ENCODE measurements at places on chromosomes 3 and 15.
A peak's percentile ranks its signal among the peaks of the same experiment; 100 is the strongest.

- H3K4me1 ChIP-seq = peaks cover 14% of the 10 kb centered on the region
- peak overlapping the region; percentile 17 for H3K27ac ChIP-seq
- peak overlapping the region; percentile 93 for H3K4me3 ChIP-seq
- DNase-seq = peak; percentile 88
- H3K36me3 ChIP-seq = no peaks in the 10 kb centered on the region
Observed at GRCh38 chr3:52237657-52238172, 1.2 kb downstream of the TWF2 start.

DNA sequence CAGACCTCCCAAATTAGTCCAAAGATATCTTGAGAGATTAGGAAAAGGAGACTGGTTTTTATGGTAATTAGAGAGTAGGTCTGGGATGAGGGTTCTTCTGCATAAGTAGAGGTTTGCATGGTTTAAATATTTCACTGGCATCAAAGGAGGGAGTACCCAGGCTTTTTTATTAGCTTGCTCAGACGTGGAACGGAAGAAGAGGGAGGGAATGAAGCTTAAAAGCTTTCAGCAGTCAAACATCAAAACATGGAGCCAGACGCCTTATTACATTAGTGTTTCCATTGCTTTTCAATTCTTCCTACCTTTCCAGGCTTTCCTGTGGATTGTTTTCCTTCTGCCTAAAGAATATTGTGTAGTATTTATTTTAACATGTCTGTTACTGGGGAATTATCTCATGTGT is 342.1 kb upstream of the SOX2 start:
- no peak for DNase-seq
- no peaks in the 10 kb centered on the region for H3K36me3 ChIP-seq
- H3K27ac ChIP-seq = no peak overlapping the region
- H3K27me3 ChIP-seq = no peaks in the 10 kb centered on the region
- H3K4me3 ChIP-seq = no peak overlapping the region
- no peaks in the 10 kb centered on the region for H3K4me1 ChIP-seq

- H3K27me3 ChIP-seq = no peaks in the 10 kb centered on the region
- H3K27ac ChIP-seq = no peak overlapping the region
- DNase-seq = no peak
Observed at GRCh38 chr3:72203613-72204349, 418.8 kb upstream of the PROK2 start.

DNA sequence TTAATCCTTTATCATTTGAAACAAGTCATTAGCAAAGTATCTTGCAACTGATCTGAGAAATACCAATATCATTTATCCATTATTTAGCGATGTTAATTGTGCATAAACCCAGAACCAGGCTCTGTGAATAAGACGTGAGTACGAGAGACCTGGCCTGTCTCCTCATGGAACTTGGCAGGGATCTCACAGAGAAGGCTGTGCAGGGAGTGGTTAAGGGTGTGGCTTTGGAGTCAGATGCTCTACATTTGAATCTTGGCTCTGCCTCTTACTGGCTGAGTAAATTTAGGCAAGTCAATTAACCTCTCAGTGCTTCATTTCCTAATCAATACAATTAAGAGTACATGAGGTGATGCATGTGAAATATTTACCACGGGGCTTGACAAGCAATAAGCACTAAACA is 39.9 kb upstream of the TBL1XR1 start:
- no peaks in the 10 kb centered on the region for H3K36me3 ChIP-seq
- no peak for DNase-seq
- H3K4me3 ChIP-seq = no peak overlapping the region

DNA sequence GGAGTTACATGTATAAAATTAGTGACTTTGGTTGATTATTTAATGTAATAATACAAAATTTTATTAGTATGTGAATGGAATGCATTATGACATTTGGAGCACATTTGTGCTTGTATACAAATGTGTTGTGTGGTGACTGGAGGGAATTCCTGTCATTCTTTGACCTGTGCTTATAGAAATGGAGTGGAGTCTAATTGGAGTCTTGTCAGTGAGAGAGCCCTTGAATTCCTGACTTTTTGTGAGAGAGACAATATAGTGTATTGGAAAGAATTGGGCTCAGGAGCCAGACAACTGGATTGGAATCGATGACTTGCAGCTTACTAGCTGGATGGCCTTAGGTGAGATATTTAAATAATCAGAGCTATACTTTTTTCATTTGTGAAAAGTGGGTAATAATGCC is 9.4 kb downstream of the TCF12 start:
- H3K27ac ChIP-seq = peak overlapping the region; percentile 54
- H3K4me1 ChIP-seq = peaks cover 72% of the 10 kb centered on the region
- no peaks in the 10 kb centered on the region for H3K27me3 ChIP-seq
- DNase-seq = peak; percentile 42

GRCh38 chr15:78930577-78931388 is 14.1 kb downstream of the CTSH start:
- no peaks in the 10 kb centered on the region for H3K27me3 ChIP-seq
- no peaks in the 10 kb centered on the region for H3K36me3 ChIP-seq
- no peak overlapping the region for H3K4me3 ChIP-seq
- no peaks in the 10 kb centered on the region for H3K4me1 ChIP-seq
- no peak overlapping the region for H3K27ac ChIP-seq

GRCh38 chr3:147423798-147424580 is 14.8 kb downstream of the ZIC1 start:
- H3K36me3 ChIP-seq = no peaks in the 10 kb centered on the region
- H3K4me1 ChIP-seq = no peaks in the 10 kb centered on the region
- peaks cover 100% of the 10 kb centered on the region for H3K27me3 ChIP-seq
- H3K4me3 ChIP-seq = no peak overlapping the region
- DNase-seq = no peak

- H3K27me3 ChIP-seq = no peaks in the 10 kb centered on the region
- no peaks in the 10 kb centered on the region for H3K36me3 ChIP-seq
- peaks cover 9% of the 10 kb centered on the region for H3K4me1 ChIP-seq
- DNase-seq = no peak
- H3K4me3 ChIP-seq = no peak overlapping the region
- H3K27ac ChIP-seq = no peak overlapping the region
Observed at GRCh38 chr3:168493412-168494205, 397.9 kb upstream of the GOLIM4 start.

- no peaks in the 10 kb centered on the region for H3K27me3 ChIP-seq
- H3K4me1 ChIP-seq = no peaks in the 10 kb centered on the region
- H3K36me3 ChIP-seq = no peaks in the 10 kb centered on the region
- no peak overlapping the region for H3K27ac ChIP-seq
Observed at GRCh38 chr3:59069838-59070237, 20.0 kb upstream of the CFAP20DC start.

- H3K4me1 ChIP-seq = no peaks in the 10 kb centered on the region
- no peak overlapping the region for H3K4me3 ChIP-seq
- no peaks in the 10 kb centered on the region for H3K27me3 ChIP-seq
- no peak for DNase-seq
Observed at GRCh38 chr3:178806651-178807050, 265.0 kb downstream of the ZMAT3 start.

DNA sequence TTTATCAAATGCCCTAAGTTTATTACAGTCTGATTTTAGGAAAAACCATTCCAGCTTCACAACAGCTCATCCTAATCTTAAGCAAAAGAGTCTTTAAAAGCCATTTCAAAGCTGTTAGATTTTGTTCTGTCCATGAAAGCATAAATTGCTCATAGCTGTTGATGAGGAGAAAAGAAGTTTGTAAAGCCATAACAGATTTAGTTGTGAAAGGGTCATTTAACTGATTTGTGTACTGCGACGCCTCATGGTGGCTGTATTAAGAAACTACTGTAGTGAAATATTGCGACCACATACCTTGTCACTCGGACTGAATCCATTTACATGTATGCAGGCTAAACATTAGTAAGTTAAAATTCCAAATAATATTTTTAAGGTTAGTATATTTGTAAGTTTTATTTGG is 20.9 kb downstream of the BBX start:
- H3K27me3 ChIP-seq = no peaks in the 10 kb centered on the region
- H3K4me1 ChIP-seq = no peaks in the 10 kb centered on the region
- no peaks in the 10 kb centered on the region for H3K36me3 ChIP-seq
- H3K27ac ChIP-seq = no peak overlapping the region
- H3K4me3 ChIP-seq = no peak overlapping the region

GRCh38 chr3:190142041-190142440 is 21.3 kb upstream of the P3H2 start:
- H3K27ac ChIP-seq = no peak overlapping the region
- no peaks in the 10 kb centered on the region for H3K27me3 ChIP-seq
- no peaks in the 10 kb centered on the region for H3K4me1 ChIP-seq
- H3K4me3 ChIP-seq = no peak overlapping the region
- no peak for DNase-seq

- no peak overlapping the region for H3K4me3 ChIP-seq
- H3K4me1 ChIP-seq = peaks cover under 1% of the 10 kb centered on the region
- peaks cover 33% of the 10 kb centered on the region for H3K36me3 ChIP-seq
- H3K27ac ChIP-seq = no peak overlapping the region
- no peak for DNase-seq
Observed at GRCh38 chr3:33544126-33544525, 103.9 kb upstream of the UBP1 start.

DNA sequence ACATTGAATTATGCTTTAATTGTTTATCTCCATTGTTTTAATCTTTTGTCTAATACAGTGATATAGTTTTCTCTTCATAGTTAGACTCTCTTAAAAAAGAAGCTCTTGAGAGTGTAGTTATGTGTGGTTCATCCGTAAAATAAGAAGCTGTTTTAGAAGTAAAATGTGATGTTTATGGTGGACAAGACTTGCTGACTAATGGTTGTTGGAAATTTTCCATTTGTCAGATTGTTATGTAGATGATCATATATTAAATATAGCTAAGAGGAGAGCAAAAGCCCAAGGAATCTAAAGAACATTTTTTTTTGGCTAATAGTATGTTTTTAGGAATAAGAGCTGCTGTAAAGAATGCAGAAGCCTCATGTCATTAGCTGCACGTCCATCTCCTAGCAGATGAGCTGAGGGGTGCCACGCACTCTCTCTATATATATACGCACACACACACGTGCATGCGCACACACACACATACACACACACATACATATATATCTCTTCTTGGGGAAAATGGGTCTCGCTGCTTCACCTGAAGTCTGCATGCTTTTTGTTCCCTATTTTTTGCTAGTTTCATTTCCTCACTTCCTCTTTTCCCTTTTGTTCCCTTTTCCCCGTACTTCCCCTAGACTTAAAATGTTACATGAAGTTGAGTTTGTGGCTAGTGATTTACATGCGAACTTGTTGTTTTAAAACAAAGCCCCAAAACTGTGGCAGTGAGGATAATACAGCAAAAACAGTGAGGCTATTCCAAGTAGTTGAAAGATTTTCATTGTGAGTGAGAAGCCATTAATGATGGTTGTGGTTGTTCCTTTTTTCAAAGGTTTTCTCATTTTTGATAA is 107.8 kb downstream of the MBNL1 start:
- H3K4me1 ChIP-seq = peaks cover 8% of the 10 kb centered on the region
- no peak for DNase-seq
- H3K27ac ChIP-seq = no peak overlapping the region

GRCh38 chr3:13713396-13713795 is 164.5 kb downstream of the FBLN2 start:
- H3K27ac ChIP-seq = no peak overlapping the region
- H3K4me3 ChIP-seq = no peak overlapping the region
- no peaks in the 10 kb centered on the region for H3K4me1 ChIP-seq
- no peak for DNase-seq

DNA sequence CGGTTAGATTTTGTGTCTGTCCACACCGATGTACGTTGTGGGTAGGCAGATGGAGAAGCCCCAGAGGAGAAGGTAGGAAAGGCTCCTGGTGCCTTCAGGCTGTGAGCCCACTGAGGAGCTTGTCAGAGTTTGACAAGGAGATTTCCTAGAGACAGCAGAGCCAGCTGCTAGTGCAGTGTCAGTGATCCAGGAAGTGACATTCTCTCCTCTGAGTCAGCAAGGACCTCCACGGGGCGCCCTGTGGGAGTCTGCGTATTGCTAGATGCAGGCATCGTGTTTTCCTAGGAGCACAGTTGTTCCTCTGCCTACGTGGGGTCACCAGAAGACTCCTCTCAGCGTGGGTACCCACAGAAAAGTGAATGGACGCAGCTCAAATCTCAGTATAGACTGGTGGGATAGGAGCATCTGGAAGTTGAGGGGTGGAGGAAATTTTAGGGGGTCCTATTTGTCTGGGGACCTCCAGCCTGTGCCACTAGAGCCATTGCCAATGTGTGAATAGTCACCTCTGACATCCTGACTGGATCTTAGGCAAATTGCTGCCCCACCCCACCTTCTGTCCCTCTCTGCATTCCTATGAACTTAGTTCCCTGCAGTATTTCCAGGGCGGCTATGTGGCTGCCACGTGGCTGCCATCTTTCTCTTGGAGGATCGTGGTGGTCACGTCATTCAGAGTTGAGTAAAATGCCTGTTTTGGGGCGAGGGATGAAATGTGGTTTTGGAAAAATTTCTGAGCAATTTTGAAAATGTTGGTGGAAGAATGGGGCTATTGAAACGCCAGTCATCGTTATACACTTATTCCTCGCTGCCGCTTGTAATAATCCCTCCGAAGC is 84.8 kb upstream of the KLHL25 start:
- no peak for DNase-seq
- no peak overlapping the region for H3K27ac ChIP-seq

DNA sequence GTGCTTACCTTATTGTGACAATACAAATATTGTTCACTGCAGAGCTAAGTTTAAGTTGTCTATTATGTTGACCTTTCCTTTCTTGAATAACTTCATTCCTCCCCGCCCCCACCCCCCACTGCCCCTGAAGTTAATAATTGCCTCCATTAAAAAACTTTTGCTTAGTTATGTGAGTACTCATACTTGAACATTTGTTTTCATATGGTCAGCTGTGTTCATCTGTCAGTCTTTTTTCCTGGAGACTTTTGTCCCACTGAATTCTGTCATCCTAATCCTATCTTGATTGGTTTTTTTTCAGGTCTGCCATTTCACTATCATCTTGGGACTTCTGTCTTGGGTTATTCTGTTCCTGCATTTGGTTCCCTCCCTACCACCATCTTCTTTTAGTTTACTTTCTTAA is 8.5 kb downstream of the SLC25A36 start:
- peaks cover 21% of the 10 kb centered on the region for H3K4me1 ChIP-seq
- DNase-seq = no peak
- H3K4me3 ChIP-seq = no peak overlapping the region
- peaks cover 4% of the 10 kb centered on the region for H3K36me3 ChIP-seq
- no peaks in the 10 kb centered on the region for H3K27me3 ChIP-seq

GRCh38 chr3:139291276-139292051 is 52.4 kb upstream of the MRPS22 start:
- no peaks in the 10 kb centered on the region for H3K36me3 ChIP-seq
- H3K4me3 ChIP-seq = no peak overlapping the region
- H3K27me3 ChIP-seq = no peaks in the 10 kb centered on the region
- DNase-seq = no peak

GRCh38 chr3:69669070-69669469 is 70.2 kb upstream of the MITF start:
- H3K27ac ChIP-seq = no peak overlapping the region
- H3K27me3 ChIP-seq = no peaks in the 10 kb centered on the region
- peaks cover 19% of the 10 kb centered on the region for H3K4me1 ChIP-seq
- no peak overlapping the region for H3K4me3 ChIP-seq

GRCh38 chr15:52208306-52208946 is 17.2 kb upstream of the GNB5 start:
- no peak overlapping the region for H3K27ac ChIP-seq
- peak; percentile 70 for DNase-seq
- no peaks in the 10 kb centered on the region for H3K4me1 ChIP-seq
- H3K36me3 ChIP-seq = peaks cover 3% of the 10 kb centered on the region
- no peak overlapping the region for H3K4me3 ChIP-seq
